ENCODE measurements at places on chromosomes 12 and 14.

- no peak for DNase-seq
Observed at GRCh38 chr12:118645219-118645618, 268.9 kb downstream of the SUDS3 start.

GRCh38 chr14:101072531-101072930 lies 169.0 kb upstream of the RTL1 start:
- peak; percentile 52 for DNase-seq

DNA sequence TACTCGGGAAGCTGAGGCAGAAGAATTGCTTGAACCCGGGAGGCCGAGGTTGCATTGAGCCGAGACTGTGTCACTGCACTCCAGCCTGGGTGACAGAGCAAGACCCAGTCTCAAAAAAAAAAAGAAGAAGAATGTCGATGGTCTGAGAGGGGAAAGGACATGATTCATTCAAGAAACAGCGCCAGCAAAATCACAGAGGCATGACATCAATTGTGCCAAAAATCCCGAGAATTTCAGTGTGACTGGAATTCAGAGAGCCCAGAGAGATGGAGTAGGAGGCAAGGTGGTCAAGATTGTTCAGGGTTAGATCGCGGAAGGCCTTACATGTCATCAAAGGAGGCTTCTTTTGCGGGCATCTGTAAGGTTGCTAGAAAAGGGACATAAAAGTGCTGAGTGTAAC lies 483.3 kb downstream of the VRK1 start:
- no peak for DNase-seq

DNA sequence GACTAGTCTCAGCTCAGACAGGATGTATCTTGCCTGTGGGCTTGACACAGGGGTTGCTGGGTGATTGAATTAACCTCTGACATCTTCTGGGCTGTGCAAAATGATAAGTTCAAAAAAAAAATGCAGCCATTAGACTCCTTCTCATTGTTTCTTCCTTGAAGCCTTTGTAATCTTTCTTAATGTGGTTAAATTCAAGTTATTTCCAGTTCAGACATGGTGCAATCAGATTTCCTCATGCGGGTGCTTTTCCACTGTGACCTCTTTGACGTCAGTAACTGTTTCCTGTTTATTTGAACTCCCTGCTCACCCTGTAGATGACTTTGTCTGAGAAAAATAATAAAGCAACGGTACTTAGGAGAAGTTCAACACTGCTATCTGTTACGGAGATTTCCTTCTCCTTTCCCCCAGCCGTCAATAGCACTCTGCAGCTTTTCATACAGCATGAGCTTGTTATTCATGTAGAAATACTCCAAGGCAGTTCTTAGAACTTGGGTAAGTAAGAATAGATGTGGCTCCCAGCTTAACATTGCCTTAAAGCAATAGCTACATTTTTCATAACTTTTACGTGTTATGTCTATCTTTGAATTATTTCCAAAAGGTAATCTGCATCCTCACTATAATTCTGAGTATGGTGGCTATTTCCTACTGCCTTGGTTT lies 155.5 kb downstream of the PRKCH start:
- DNase-seq = peak; percentile 94

DNA sequence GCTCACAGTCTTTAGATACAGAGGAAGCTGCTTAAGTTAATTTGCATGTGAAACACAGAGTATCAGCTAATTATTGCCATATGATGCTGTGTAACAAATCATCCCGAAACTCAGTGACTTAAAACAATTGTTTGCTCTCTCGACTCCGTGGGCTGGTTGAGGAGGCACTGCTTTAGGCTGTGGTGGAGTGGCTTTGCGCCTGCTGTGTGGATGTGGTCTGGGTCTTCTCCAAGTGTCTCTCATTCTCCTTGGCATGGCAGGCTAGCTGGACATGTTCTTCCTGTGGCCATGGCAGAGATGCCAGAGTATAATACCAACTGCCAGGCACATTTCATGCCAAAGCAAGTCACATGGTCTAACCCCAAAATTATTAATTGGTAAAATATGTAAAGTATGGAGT lies 40.9 kb downstream of the PELI2 start:
- no peak for DNase-seq

DNA sequence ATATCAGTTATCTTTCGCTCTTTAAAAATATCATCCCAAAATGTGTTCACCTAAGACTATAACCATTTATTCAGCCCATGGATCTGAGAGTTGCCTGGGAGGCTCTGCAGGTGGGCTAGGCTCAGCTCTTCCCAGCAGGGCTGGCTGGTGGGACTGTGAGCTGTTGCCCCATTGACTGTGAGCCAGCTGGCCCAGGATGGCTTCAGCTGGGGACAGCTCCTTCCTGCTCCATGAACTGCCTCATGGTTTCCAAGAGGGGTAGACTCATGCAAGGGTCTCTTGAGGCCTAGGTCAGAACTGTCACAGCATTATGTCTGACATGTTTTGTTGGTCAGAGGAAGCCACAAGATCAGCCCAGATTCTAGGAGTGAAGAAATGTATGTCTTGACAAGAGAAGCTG lies 114.1 kb upstream of the E2F7 start:
- DNase-seq = no peak

DNA sequence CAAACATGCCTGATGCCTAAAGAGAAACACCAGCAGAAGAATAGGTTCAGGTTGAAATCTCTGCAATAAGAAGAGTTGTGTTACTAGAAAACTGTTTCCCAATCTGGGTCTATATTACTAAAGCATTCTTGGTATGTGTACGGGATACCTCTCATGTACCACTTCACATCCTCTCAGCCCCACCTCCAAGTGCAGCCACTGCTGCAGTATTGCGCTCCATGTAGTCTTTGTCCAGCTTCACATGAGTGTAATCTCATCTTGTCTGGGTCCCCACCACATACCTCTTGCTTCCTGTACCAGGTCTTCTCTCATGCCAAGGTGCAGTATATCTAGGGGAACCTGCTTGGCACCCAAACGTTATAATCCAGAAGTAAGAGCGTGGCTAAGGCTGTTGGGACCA lies 187.5 kb upstream of the EEA1 start:
- no peak for DNase-seq
